ENCODE measurements at places on chromosomes 16 and 17. TPM values are rescaled to one million over a fixed set of nuclear protein-coding genes. Genes with fewer than 3 reads are reported as not detected.

- no peak for DNase-seq
These were observed 63.7 kb downstream of the SIAH1 start for GRCh38 chr16:48321317-48322036.

- no peak for DNase-seq
These were observed 5.8 kb downstream of the CDH5 start for GRCh38 chr16:66372078-66372897.

GRCh38 chr16:2238150-2238837, 2.0 kb downstream of the DNASE1L2 start:
- no peak for DNase-seq

- DNase-seq, result no peak
These were observed 14.7 kb downstream of the DCAKD start for GRCh38 chr17:45036691-45037090.

DNA sequence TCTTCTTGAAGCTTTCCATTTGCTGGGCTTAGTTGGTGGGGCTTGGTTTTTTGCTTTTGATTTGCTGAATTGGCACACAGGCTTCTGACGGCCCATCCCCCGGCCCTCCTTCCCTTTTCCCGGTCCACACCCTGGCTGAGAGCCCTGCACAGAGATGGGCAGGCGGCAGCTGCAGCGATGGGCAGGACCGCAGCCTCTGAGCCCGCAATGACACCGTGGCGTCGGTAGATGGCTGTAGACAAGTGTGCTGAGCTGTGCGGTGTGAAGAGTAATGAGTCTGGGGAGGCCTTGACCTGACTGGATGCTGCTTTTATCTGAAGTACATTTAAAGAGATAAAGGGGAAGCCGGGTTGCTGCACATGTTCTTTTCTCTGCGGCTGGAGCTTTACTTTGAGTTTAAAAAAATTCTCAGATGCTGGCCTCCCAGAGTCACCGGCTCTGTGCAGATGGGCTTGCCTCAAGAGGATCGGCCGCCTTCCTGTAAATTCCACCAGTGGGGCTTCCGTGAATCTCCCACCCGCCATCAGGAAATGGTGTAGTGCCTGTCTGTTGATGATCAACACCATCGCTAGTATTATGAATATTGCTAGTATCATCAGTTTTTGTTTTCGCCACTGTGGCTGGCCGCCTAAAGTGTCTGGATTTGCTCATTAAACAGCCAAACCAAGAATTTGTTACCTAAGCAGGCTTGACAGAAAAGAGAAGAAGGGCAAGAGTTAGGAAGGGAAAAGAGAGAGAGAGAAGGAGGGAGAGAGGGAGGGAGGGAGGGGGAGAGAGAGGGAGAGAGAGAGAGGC, 245.6 kb upstream of the RBFOX1 start:
- no peak for DNase-seq

- no peak for DNase-seq
These were observed 37.6 kb upstream of the ABCC11 start for GRCh38 chr16:48284772-48285409.

Gene ALOXE3
- not detected for total RNA-seq

Gene TMEM235
- total RNA-seq, result not detected

Gene CES3
- 1.9 TPM for total RNA-seq

All from OCI-LY7 (cell line).